ENCODE measurements at places on chromosomes 16 and 17. TPM values are rescaled to one million over a fixed set of nuclear protein-coding genes. Genes with fewer than 3 reads are reported as not detected.

DNA sequence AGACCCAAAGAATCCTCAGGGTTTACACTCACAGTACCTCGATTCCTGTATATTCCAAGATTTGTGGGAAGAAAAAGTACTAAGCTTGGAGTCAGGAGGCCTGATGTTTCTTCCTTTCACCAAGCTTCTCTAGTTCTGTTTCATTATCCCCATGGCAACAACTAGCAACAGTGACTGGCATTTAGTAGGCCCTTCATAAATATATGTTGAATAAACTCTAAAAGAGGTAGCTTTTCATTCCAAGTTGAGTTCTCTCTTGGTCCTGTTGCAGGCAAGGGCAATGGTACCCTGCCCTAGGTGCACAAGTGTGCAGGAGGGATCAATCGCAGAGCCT lies 527 bp upstream of the UBE2Z start:
- DNase-seq: peak; percentile 37

DNA sequence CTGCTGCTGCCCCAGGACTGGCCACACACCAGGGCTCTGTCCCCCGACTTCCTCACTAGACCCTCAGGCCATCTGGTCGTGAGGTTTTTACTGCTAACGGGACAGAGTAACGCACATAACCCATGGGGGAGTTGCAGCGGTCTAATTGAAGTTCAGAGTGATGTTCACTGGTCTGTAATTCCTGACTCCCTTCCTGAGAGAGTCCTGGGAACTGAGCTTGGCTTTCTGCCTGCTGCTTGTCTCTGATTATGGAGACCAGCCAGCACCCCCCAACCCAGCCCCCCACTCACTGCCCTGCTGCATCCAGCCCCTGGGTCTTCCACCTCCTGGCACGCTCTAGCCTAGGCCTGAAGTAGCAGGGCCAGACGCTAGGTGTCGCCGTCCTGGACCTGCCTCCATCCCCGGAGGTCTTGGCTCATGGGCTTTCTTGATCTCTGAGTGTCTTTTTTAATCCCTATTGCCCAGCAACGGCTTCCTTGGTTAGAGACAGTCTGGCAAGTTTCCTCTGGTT lies 192.9 kb downstream of the CCDC182 start:
- DNase-seq: peak; percentile 61

- no peak for DNase-seq
Measured at GRCh38 chr17:43363181-43363925, 35.4 kb upstream of the ARL4D start.

- no peak for DNase-seq
Measured at GRCh38 chr17:8290043-8290442, 1.6 kb downstream of the RANGRF start.

DNA sequence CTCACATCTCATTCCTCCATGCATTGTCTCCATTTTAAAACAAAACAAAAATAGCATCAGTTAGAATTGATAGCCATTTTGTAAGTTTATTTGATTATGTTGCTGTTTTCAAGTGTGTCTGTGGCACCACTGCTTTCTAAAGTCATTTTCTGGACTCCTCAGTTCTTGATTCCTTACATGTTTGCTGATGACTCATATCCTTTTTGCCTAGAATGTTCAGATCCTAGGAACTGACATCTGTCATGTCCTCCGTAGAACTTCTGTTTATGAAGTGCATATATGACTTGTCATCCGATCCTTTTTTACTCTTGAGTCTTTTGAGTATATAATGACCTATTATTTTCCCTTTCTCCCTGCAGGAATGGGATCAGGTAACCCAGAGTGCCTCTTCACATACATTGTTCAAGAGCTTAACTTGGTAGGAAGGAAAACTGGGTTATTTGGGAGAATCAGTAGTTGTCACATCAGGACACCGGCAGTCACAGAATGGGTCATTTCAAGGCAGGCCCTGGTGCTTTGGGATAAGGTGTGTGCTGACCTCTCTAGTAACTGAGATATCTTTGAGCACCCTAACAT lies 69.2 kb downstream of the MAP2K4 start:
- no peak for DNase-seq

DNA sequence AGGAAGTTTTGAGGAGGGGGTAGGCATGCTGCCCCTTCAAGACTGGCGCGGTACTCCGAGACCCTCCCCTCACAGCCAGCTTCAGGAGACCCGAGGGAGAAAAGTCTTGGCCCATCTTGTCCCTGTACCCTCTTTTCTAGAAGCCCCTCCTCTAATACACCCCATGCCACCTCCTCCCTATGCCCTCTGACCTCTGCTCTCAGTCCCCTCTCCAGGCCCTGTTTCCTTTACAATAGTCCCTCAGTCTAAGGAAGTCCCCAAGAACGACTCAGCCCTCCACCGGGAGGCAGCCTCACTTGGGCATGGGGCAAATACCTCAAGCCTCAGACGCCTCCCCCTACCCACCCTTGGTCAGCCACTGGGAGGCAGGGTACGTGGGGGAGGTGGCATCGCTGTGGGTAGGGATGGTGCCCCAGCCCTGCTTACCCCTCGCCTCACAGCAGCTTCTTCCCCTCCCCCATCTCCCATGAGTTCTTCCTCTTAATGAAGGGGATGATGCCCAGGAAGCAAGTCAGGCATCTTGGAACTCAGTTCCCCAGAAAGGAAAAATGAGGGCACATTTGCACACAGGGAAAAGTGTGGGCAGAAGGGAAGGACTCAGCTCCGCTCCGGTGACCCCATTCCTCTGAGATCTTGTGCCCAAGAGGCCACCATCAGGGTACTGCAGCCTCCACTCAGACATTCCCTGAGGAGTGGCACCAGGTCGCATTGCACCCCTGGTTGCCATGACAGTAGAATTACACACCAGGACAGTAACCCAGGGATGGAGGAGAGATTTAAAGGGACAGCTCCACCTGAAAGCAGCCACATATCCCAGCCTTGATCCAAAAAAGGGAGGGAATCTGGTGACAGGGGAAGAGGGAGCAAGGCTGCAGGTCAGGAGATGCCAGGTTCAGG lies 6.2 kb downstream of the MPP2 start:
- no peak for DNase-seq

DNA sequence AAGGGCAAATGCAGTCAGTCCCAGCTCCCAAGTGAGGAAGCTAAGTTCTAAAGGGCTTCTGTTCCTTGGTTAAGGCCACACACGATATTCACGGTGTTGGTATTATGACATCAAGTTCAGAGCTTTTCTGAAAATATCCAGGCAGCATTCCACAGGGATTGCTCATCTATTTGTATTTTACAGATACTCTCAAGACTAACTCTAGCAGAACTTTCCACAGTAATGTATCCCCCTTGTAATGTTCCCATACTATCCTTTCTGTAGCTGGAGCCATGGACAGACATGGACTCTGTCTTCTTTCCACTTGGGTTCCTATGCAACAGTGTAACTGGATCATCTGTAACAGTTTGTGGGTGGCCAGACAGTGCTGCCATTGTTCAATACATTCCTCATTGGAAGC lies 13.5 kb downstream of the SDR42E1 start:
- peak; percentile 73 for DNase-seq

DNA sequence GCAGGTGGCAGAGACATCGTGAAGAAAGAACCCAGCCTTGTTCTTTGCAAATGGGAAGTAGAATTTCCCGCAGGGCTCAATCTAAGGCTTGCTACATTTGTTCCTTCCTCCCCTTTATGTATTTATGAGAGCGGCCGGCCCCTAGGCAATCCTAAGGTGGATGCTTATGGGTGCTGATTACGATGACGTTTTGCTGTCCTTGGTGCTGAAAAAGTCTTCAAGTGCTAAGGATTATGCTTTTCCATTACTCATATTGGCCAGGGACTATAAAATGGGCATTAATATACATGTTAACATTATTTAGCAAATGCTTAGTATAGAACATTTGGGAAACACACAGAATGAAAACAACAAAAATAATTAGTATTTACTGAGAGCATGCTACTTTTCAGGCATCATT lies 313.3 kb upstream of the XYLT1 start:
- DNase-seq: peak; percentile 66

- no peak for DNase-seq
Measured at GRCh38 chr17:63039899-63040602, 74.0 kb downstream of the TANC2 start.

GRCh38 chr17:54009502-54009901 lies 186.8 kb downstream of the KIF2B start:
- DNase-seq: no peak

- DNase-seq: no peak
Measured at GRCh38 chr17:9922012-9922848, 17.2 kb upstream of the RCVRN start.

DNA sequence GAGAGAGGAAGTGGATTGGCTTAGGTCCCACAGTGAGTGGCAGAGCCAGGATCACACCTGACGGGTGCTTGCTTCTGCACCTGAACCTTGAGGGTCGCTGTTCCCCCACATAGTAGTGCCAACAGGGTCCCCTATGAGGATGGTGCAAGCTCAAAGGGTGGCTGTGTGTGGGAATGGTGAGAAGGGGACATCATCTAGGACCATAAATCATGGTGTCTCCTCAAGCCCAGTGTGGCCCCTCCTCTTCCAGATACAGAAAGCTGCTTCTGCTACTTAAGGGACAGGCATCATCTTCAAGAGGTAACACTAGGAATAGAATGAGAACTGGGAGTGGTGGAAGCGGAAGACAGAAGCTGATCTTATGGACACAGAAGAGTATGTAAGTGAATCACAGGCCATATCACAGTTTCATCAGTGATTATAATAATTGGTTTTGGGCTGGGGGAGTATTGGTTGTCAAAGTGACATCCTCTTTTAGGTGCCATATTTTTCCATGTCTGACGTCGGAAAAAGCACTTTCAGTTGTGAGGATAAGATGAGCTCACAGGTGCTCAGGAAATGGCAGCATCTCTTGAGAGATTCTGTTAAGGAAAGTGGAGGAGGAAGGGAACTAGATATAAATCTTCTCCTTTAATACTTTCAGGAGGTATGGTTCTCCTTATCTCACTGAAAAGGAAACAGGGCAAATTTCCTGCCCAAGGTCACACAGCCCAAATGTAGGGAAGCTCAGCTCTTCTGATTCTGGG lies 83.2 kb upstream of the HNF1B start:
- DNase-seq: no peak

- peak; percentile 8 for DNase-seq
Measured at GRCh38 chr16:11869353-11870228, 18.2 kb upstream of the RSL1D1 start.

DNA sequence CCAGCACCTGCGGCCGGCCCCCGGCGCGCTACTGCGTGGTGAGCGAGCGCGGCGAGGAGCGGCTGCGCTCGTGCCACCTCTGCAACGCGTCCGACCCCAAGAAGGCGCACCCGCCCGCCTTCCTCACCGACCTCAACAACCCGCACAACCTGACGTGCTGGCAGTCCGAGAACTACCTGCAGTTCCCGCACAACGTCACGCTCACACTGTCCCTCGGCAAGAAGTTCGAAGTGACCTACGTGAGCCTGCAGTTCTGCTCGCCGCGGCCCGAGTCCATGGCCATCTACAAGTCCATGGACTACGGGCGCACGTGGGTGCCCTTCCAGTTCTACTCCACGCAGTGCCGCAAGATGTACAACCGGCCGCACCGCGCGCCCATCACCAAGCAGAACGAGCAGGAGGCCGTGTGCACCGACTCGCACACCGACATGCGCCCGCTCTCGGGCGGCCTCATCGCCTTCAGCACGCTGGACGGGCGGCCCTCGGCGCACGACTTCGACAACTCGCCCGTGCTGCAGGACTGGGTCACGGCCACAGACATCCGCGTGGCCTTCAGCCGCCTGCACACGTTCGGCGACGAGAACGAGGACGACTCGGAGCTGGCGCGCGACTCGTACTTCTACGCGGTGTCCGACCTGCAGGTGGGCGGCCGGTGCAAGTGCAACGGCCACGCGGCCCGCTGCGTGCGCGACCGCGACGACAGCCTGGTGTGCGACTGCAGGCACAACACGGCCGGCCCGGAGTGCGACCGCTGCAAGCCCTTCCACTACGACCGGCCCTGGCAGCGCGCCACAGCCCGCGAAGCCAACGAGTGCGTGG lies 1.5 kb downstream of the NTN1 start:
- DNase-seq: peak; percentile 48

- DNase-seq: peak; percentile 26
Measured at GRCh38 chr16:85465328-85466303, 147.5 kb upstream of the GSE1 start.

DNA sequence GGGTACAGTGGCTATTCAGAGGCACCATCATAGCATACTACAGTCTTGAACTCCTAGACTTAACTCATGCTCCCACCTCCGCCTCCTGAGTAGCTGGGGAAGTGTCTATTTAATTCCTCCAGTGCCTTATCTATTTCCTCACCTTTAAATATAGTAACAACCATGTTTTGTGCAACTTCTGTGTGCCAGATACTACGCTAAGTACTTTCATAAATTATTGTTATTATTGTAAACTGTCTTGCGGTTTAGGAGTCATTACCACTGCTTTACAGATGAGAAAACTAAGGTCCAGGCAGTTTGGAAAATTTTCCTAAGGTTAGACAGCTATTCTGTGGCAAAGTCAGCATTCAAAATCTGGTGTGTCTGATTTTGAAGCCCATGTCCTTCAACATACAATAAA lies 359.1 kb upstream of the XYLT1 start:
- DNase-seq: no peak

GRCh38 chr17:8466873-8467272 lies 31.2 kb downstream of the NDEL1 start:
- DNase-seq: no peak

- DNase-seq: no peak
Measured at GRCh38 chr17:74276541-74277009, 2.5 kb downstream of the DNAI2 start.

- DNase-seq: no peak
Measured at GRCh38 chr16:1375298-1375640, 23.5 kb downstream of the GNPTG start.

Gene PYY
- total RNA-seq: not detected

Gene COG7
- 11.8 TPM for total RNA-seq

Gene ARHGDIG
- total RNA-seq: 0.48 TPM

Gene DPEP3
- not detected for total RNA-seq

Gene TNFSF13
- total RNA-seq: 11.0 TPM

Gene MMP15
- total RNA-seq: 34.2 TPM

Gene HASPIN
- 1.5 TPM for total RNA-seq
